ENCODE measurements at places on chromosomes 7 and 10.

- no peak for DNase-seq
Observed at GRCh38 chr10:5467207-5467535, 32.2 kb downstream of the CALML5 start.

- no peak for DNase-seq
Observed at GRCh38 chr7:149140831-149141230, 6.4 kb upstream of the ZNF398 start.

DNA sequence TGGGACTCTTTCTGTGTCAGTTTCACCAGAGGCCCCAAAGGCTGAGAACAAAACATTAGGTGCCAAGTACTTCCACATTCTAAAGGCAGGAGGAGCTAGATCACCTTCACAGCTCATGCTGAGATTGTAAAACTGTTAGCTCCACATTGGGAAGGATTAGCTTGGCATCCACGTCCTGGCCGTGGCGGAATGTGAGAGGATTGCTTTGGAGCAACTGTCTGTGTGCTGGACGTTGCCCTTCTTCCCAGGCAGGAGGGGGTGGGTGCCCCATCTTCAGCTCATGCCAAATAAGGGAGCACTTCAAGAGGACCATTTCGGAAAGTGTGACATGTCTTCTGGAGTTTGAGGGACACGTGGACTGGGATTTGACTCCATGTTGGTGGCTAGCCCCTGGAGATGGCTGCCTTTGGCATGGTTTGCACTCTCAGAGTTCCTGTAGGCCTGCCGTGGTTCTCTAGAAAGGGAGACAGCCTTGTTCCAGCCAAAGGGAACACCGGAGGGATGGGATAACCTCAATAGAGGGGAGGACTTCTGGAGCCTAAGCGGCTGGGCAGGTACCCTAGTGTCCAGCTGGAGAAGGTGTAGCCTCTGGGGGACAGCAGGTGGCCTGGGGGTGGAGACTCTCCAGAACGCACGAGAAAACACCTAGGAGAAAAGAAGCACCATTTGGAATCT lies 19.9 kb upstream of the FMC1 start:
- DNase-seq = peak; percentile 56

GRCh38 chr10:71873582-71874211 lies 22.6 kb upstream of the PSAP start:
- DNase-seq = no peak

DNA sequence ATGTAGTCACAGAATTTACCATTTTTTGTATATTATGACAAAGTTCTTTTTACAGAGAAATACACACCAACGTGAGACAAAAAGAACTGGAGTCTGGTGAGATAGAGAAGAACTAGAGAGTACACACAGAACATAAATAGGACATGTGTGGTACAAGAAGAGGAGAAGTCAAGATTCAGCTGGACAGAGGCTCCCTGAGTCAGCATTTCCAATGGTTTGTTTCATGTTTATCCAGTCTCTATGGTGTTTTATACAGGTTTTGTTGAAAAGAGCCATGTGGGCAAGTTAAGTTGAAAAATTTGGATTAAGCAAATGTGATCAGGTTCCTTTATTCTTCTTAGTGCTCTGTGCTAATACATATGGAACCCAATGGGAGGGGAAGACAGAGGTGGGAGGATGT lies 105.5 kb upstream of the AKR1E2 start:
- no peak for DNase-seq

DNA sequence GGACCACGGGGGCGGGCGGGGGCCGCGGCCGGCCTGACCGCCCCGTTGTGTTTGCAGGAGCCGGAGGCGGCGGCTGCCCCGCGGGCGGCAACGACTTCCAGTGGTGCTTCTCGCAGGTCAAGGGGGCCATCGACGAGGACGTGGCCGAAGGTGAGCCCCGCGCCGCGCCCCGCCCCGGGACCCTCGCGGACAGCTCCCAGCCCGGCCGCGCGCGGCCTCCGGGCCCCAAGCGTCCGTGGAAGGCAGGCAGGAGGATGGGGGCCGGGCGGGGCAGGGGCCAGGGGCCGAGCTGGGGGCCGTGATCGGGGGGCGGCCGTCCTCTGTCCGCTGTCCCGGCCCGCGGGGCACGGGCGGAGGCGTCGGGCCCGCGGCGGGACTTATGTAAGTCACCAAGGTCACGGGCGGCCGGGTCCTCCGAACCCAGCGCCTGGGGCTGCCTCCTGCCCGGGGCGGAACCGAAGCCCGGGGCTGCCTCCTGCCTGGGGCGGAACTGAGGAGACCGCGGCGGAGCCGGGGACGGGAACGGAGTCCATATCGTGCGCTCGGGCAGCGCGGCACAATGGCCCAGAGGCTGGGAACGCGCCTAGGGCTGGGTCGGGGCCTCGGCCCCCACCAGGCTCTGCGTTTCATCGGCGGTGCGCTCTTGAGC lies 497 bp downstream of the PPP2R2D start:
- no peak for DNase-seq

DNA sequence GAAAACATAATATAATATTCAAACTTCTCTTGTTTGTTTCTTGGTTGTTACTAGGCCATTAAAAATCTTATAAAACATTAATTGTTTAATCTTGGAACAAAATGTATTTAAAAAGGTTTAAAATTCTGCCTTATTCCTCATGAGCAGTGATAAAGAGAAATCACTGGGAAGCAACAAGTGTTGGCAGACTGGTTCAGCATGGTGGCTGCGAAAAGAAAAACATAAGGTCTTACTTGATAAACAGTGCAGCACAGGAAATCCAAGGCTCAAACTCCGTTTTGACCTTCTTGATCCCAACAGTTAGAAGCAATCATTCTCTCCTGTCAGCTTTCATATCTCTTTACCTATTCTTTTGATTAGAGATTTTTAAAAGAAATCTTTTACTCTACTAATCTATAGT lies 530.8 kb downstream of the CNTNAP2 start:
- no peak for DNase-seq

- DNase-seq = no peak
Observed at GRCh38 chr7:116139807-116140206, 70.5 kb upstream of the TES start.

DNA sequence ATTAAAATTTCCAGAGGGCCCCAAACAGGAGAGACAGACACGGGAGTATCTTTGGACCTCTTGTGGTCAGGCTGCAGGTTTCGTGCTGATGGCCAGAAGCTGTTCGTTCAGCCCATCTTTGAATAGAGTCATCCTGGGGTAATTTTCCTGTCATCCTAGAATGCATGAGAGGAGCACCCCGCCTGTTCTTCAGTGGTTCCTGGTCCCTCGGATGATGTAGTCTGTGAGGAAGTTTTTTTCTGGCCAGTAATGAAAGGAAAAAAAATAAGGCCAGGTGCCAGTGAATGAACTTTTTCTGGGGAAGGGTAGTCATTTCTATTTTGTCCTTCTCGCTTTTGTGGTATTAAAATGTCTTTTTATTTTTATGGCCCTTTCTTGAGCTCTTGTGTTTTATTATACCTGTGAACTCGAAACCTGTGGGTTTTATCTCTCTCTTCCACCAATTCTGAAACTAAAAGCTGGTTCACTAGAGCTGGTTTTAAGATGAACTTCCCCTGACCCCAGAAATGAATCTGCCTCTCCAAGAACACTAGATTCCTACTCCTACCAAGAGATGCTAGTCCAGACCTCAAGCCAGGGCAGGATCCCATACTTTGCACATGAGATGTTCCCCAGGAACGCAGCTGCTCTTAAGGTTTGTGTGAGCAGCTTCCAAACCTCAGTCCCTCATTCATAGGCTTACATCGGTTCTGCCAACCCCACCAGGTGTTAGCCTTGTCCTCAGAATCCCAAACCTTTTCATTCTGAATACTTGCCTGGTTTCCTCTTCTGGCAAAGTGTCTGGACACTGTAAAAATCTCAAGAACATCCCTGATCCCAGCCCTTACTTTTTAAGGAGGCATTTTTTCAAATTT lies 15.4 kb upstream of the MEST start:
- no peak for DNase-seq

- no peak for DNase-seq
Observed at GRCh38 chr7:116977172-116977571, 23.9 kb downstream of the ST7 start.

DNA sequence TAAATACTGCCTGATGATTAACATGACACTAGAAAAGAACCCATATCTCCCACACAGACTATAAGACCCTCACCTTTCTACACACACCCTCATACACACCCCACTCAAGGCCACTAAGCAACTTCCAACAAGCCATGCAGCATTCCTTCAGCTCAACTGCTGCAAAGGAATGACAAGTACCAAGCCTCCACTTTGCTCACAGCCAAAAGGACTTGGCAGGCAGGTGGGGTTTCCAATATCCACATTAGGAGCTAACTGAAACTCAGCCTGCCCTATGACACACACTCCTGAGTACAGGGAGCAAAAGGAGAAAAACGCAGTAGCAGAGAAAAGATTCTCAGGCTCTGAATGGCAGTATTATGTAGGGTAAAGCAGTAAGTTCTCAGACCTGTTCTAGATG lies 13.4 kb downstream of the USP54 start:
- no peak for DNase-seq

DNA sequence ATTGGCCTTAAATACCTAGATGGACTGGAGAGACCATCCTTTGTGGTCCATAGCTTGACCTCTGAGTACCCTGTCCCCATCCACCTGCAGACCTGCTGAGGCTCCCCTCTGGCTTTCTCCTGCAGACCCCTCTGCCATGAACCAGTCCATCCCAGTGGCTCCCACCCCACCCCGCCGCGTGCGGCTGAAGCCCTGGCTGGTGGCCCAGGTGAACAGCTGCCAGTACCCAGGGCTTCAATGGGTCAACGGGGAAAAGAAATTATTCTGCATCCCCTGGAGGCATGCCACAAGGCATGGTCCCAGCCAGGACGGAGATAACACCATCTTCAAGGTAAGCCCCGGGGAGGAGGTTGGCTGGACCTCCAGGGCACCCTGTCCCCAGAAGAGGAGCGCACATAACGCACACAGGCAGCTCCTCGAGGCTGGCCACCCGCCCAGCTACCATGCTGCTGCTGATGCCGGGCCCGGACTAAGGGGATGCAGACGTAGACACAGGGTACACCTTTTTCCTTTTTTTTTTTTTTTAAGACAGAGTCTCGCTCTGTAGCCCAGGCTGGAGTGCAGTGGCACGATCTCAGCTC lies 4.3 kb downstream of the IRF5 start:
- no peak for DNase-seq

DNA sequence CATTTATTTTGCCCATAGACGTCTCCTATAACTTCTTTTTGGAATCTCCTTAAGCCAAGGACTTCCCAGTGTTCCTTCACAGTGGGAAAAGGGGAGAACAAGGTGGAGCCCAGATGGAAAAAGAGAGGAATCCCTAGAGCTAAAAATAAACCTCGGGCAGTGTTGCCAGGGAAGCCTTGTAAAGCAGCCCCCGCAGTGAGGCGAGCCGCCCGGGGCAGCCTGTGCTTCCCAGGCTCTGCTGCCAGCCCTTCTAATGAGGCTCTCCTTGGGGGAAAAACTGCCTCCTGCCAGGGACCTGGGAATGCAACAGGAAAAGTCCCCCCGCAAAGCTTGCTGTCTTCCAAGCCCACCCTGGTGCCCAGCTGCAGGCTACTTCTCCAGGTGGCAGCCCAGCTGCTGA lies 71.7 kb downstream of the SH3PXD2A start:
- no peak for DNase-seq

- DNase-seq = no peak
Observed at GRCh38 chr10:27368706-27369105, 128.1 kb upstream of the ACBD5 start.

DNA sequence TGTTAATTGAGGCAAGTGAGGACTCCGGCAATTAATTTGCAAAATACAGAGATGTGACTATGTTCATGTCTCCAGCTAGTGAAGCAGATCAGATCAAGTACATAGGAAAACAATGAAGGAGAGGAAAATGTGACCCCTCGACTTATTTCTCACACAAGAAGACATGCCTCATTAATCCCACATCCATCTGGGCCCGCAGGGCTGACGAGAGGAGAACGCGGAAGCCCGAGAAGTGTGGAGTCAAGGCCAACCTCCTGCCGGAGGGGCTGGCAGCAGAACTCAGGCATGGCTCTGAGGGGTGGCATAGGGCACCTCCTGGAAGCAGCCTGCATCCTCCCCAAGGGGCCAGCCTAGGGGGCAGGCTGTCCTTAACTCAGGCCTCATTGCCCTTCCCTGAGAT lies 54.4 kb downstream of the ZNF503 start:
- no peak for DNase-seq

- DNase-seq = no peak
Observed at GRCh38 chr10:29714096-29714874, 79.5 kb upstream of the SVIL start.

DNA sequence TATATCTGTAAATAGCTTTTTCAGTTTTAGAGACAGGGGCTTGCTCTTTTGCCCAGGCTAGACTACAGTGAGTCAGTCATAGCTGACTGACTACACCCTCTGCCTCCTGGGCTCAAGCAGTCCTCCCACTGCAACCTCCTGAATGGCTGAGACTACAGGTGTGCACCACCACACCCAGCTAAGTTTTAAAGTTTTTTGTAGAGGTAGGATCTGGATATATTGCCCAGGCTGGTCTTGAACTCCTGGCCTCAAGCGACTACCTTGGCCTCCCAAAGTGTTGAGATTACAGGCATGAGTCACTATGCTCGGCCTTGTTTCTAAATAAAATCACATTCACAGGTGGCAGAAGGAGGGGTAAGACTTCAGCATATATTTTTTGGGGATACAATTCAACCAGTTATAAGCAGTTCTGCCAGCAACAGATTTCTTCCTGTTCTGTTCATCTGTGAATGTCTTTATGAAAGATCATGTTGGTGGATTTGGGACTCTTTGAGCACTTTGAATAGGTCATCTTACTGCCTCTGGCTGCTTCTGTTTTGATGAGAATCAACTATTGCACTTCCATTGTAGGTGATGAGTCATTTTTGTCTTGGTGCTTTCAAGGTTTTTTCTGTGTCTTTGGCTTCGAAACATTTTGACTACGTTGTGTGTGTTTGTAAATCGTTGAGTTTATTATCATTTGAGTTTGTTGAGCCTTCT lies 15.7 kb downstream of the RBM33 start:
- DNase-seq = no peak

DNA sequence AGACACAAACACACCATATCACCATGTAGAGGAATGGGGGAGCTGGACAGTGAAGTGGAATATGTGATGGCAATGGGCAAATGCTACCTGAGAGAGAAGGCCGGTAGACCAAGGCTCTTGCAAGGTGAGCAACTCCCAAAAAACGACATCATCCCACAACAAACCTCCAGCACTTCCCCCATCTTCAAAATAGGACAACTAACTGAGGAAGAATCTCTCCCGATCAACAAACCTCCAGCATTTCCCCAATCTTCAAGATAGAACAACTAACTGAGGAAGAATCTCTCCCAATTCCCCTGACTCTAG lies 387.2 kb downstream of the PARD3 start:
- no peak for DNase-seq
